ENCODE measurements at places on chromosomes 5 and 9.

- no peak for DNase-seq
- H3K36me3 ChIP-seq, result no peaks in the 10 kb centered on the region
- no peak overlapping the region for H3K4me3 ChIP-seq
- H3K4me1 ChIP-seq, result no peaks in the 10 kb centered on the region
- peaks cover 8% of the 10 kb centered on the region for H3K27me3 ChIP-seq
Measured at GRCh38 chr5:13939638-13940037, 4.8 kb downstream of the DNAH5 start.

DNA sequence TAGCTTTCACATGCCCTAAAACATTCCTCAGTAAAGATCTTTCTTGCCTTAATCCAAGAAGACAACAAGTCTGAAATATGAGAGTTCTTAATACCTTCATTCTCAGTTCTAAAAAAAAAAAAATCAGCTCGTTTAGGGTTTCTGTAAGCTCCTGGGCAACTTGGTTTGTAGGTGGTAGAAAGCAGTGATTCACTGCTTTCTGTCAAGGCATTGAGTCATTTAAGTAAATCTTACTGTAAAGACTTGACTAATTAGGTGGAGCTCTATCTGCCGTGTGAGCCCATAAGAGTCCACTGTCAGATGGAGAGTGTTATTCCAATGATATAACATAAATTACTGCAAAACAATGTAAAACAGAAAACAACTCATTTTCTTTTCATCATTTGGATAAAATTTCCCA, 56.1 kb upstream of the MAST4 start:
- H3K27ac ChIP-seq, result no peak overlapping the region
- no peaks in the 10 kb centered on the region for H3K36me3 ChIP-seq
- H3K4me3 ChIP-seq, result no peak overlapping the region
- H3K27me3 ChIP-seq, result no peaks in the 10 kb centered on the region

GRCh38 chr5:139565411-139566305, 4.5 kb downstream of the UBE2D2 start:
- peaks cover 3% of the 10 kb centered on the region for H3K36me3 ChIP-seq
- peak; percentile 38 for DNase-seq
- peak overlapping the region; percentile 87 for H3K27ac ChIP-seq
- H3K4me1 ChIP-seq, result peaks cover 39% of the 10 kb centered on the region
- peak overlapping the region; percentile 80 for H3K4me3 ChIP-seq
- no peaks in the 10 kb centered on the region for H3K27me3 ChIP-seq

GRCh38 chr5:172412724-172413286, 41.5 kb downstream of the SH3PXD2B start:
- no peak overlapping the region for H3K4me3 ChIP-seq
- no peaks in the 10 kb centered on the region for H3K4me1 ChIP-seq
- no peak for DNase-seq
- peaks cover 8% of the 10 kb centered on the region for H3K27me3 ChIP-seq
- H3K27ac ChIP-seq, result no peak overlapping the region

GRCh38 chr9:99401680-99402504, 179.8 kb downstream of the SEC61B start:
- no peaks in the 10 kb centered on the region for H3K36me3 ChIP-seq
- H3K27me3 ChIP-seq, result peaks cover 6% of the 10 kb centered on the region
- no peaks in the 10 kb centered on the region for H3K4me1 ChIP-seq
- no peak overlapping the region for H3K4me3 ChIP-seq

DNA sequence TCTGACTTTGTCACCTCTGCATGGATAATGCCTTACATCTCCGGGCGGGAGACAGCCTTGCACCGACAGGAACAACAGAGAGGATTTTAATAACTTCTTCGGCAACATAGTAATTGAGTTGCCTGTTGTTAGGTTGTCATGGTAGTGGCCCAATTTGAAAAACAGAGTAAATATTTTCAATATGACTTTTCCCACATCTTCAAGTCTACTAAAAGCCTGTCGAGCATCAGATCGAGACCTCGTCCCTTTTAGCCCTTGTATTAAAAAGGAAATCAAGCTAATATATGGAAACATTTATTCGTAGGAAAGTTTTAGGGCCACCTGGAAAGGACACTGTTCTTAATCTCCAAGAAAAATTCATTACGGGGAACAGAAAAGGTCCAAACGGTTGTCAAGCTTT, 70.8 kb upstream of the FCN2 start:
- DNase-seq, result no peak
- no peaks in the 10 kb centered on the region for H3K4me1 ChIP-seq
- H3K27ac ChIP-seq, result no peak overlapping the region
- H3K36me3 ChIP-seq, result no peaks in the 10 kb centered on the region

DNA sequence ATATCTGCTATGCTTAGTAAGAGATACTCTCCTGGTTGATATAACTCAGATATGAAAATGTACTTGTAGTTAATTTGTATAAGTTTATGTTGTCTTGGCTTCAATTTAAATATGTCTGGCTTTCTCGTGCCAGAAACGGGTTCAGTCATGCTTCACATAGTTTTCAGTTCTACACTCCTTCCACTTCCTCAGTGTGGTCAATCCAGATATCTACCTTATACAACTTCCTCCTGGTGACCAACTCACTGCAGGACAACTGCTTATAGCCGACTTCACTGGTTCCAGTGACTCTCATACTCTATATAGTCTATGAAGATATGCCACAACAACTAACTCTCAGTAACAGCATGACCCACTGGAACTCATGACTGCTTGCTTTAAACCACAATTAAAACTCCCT, 690.4 kb downstream of the SLCO4C1 start:
- H3K4me3 ChIP-seq, result no peak overlapping the region
- no peak overlapping the region for H3K27ac ChIP-seq
- no peaks in the 10 kb centered on the region for H3K36me3 ChIP-seq
- H3K27me3 ChIP-seq, result no peaks in the 10 kb centered on the region
- no peaks in the 10 kb centered on the region for H3K4me1 ChIP-seq
- no peak for DNase-seq

DNA sequence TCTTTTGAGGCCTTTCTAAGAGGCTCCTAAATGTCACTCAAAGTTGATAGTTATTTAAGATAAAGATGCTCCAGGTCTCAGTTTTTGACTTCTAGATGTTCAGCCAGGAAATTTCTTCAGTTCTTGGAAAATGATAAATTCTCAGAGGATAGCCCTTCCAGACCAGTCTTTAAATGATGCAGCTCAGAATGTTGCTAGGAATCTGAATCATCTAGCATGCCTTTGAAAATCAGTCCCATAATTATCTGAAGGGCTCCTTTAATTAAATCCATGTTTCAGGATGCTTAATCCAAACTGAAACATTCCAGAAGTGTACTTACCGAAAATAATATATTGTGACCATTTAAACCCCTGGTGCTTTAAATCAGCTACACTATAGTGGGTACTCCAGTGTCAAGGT, 107.5 kb upstream of the FBN2 start:
- no peak for DNase-seq
- no peak overlapping the region for H3K27ac ChIP-seq
- no peaks in the 10 kb centered on the region for H3K36me3 ChIP-seq

DNA sequence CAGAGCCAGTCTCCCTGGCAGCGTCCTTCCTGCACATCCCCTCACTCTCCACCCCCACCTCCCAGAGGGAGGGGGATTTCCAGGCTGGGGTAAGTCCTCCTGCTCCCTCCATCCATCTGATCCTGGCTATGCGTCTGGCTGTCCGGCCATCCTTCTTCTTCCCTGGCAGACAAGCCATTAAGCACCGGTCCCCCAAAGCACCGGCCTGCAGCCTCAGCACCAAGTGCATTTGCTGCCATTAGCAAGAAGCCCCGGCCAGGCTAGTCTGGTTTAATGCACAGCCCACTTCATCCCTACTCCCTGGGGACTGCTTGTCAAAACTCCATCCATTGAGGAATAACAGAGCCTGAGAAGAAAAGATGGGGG, 208.7 kb upstream of the IER5L start:
- H3K27ac ChIP-seq, result no peak overlapping the region
- peaks cover 6% of the 10 kb centered on the region for H3K4me1 ChIP-seq
- H3K4me3 ChIP-seq, result no peak overlapping the region
- DNase-seq, result no peak

- H3K36me3 ChIP-seq, result no peaks in the 10 kb centered on the region
- H3K27ac ChIP-seq, result no peak overlapping the region
- H3K4me3 ChIP-seq, result no peak overlapping the region
- H3K4me1 ChIP-seq, result no peaks in the 10 kb centered on the region
- peaks cover 23% of the 10 kb centered on the region for H3K27me3 ChIP-seq
- DNase-seq, result no peak
Measured at GRCh38 chr9:132986114-132986513, 7.6 kb downstream of the GFI1B start.

DNA sequence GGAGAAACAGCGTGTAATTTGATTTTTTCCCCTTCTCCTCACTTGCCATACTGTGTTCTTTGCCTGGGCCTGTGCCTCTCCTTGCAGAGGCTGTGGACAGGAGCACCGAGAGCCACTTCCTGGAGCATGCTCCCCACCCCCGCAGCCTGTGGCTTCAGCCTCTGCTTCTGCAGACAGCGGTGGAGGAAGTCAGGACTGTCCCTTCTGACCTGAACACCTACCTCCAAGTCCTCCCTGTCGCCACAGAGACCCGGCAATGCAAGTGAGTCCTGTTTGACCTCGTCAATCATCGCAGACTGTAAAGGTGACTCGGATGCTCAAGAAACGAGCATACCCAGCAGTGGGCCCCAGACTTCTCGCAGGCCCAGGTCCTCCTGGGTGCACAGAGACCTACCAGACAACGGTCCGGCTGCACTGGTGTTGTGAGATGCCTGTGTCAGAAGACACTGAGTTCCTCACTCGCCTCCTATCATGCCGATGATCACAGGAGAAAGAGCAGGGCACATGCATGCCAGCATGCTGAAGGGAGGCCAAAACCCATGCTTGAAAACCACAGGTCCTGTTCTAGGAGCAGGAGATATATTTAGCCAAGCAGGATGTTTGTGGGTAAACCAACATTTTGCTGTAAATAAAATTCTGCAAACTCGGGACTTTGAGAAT, 198.8 kb downstream of the AUH start:
- peak overlapping the region; percentile 58 for H3K4me3 ChIP-seq
- H3K27ac ChIP-seq, result peak overlapping the region; percentile 90
- DNase-seq, result no peak

- H3K27me3 ChIP-seq, result peaks cover 5% of the 10 kb centered on the region
- no peak overlapping the region for H3K4me3 ChIP-seq
- H3K27ac ChIP-seq, result peak overlapping the region; percentile 0
- no peak for DNase-seq
Measured at GRCh38 chr5:66239034-66239433, 94.9 kb downstream of the SREK1 start.

DNA sequence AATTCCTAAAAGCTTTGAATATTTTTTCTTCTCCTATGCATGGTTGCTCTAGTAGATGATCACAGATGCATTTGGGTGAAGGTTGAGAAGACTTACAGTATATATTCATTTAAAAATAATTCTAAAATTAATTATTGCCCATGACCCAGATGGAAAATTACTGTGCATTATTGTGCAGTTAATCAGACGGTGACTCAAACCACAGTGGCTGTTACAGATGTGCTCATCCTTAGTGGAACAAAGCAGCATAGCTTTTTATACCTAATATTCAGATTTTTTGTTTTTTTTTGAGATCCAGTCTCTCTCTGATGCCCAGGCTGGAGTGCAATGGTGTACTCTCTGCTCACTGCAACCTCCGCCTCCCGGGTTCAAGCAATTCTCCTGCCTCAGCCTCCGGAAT, 10.7 kb downstream of the OR2V1 start:
- no peaks in the 10 kb centered on the region for H3K4me1 ChIP-seq
- peaks cover 37% of the 10 kb centered on the region for H3K27me3 ChIP-seq
- H3K4me3 ChIP-seq, result no peak overlapping the region
- H3K36me3 ChIP-seq, result peaks cover 2% of the 10 kb centered on the region
- DNase-seq, result no peak
- H3K27ac ChIP-seq, result no peak overlapping the region

DNA sequence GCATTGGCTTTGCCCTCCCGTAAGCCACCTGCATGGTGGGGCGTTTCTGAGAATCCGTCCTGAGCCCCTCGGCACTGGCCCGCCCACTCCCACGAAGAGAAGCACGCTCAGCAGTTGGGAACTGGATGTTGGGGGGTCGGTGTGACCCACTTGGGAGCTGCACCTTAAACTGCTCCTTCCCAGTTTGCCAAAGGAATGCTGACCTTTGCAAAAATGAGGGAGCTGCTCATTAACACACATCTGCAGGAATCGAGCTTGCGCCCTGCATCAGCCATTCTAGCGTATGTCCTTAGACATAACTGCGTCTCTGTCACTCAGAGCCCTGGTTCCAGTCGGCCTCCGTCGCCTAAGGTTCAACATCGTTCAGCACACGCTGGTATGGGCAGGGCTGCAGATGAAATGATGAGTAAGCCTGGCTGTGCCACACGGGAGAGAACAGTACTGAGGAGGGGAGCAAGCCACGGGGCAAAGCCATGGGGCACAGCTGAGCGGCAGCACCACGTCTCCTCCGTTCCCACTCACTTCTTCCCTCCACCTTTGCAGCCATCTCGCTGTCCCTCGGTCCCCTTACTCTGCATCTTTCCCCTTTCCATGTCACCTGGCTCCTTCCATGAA, 28.8 kb upstream of the NCS1 start:
- no peak overlapping the region for H3K4me3 ChIP-seq
- no peak overlapping the region for H3K27ac ChIP-seq
- no peak for DNase-seq
- H3K36me3 ChIP-seq, result no peaks in the 10 kb centered on the region
- peaks cover 9% of the 10 kb centered on the region for H3K4me1 ChIP-seq

DNA sequence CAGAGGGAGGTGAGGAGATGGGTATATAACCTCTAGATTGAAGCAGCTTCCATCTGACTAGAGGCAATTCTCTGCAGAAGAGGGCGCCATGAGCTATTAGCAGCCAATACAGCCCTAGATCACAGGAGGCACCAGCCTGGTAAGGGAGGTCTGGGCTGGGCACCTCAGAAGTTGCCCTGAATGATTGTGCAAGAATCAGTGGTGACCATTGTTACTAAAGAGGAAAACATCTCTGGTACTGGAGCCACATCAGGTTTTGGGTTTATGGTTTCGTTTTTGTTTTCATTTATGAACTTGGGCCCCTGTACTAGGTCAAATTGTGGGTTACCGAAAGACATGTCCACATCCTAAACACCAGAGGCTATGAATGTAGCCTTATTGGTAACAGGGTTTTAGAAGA, 342.0 kb downstream of the MLLT3 start:
- no peak overlapping the region for H3K27ac ChIP-seq
- H3K27me3 ChIP-seq, result no peaks in the 10 kb centered on the region
- H3K36me3 ChIP-seq, result no peaks in the 10 kb centered on the region
- no peaks in the 10 kb centered on the region for H3K4me1 ChIP-seq
- no peak for DNase-seq

All from memory B cell (primary cell).